ENCODE measurements at places on chromosomes 12 and 14. TPM values are rescaled to one million over a fixed set of nuclear protein-coding genes. Genes with fewer than 3 reads are reported as not detected.

GRCh38 chr14:23158779-23159178 is 24.7 kb downstream of the SLC7A8 start:
- no peak for DNase-seq
- no peaks in the 10 kb centered on the region for H3K27me3 ChIP-seq
- H3K4me1 ChIP-seq = no peaks in the 10 kb centered on the region
- H3K4me3 ChIP-seq = no peak overlapping the region
- H3K27ac ChIP-seq = no peak overlapping the region
- H3K36me3 ChIP-seq = no peaks in the 10 kb centered on the region

SERPINA1 gene
- total RNA-seq = 102 TPM

PTCSC3 gene
- not detected for total RNA-seq

BEST3 gene
- total RNA-seq = not detected

- no peaks in the 10 kb centered on the region for H3K36me3 ChIP-seq
- no peak overlapping the region for H3K4me3 ChIP-seq
- DNase-seq = no peak
- H3K4me1 ChIP-seq = no peaks in the 10 kb centered on the region
Observed at GRCh38 chr12:53870117-53870516, 68.5 kb upstream of the HOXC13 start.

DNA sequence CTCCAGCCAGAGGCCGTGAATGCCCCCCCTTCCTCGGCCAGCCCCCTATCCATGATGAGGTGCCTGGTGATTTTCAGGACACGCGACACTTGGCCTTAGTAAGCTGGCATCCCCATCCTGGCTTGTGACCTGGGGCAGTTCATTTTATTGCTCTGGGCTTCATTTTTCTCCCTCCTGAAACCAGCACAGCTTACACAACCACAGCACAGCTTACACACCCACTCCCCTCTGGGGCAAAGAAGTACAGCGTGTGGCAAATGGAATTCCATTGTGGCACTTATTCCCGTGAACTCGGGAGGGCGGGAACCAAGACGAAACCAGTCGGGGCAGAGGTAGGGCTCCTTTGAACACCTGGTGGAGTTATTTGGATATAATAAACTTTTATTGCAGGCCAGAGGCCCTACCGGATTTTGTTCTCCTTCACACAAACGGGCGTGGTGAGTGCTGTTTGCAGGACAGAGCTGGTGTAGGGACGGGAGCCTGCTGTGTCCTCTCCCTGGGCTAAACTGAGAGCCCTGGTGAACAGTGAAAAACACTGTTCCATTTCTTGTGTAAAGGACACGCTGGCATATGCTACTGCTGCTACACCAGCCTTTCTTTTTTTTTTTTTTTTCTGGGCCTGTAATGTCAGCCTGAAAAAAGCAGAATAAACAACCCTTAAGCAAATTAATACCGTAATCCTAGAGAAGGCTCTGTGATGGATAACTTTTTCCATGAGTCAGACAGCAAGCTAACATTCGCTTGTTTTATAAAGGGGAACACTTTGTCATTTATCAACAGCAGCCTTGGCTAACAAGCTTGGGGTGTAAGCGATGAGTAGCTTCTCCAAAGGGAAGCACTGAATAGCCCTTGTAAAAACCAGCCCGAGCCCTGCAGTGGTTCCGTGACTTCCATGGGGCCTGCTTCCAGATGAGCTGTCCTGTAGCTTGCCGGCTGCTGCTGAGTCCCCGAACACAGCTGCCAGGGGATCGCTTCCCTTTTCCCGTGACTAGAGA is 29.3 kb downstream of the CD9 start:
- H3K4me3 ChIP-seq = peak overlapping the region; percentile 2
- H3K27ac ChIP-seq = peak overlapping the region; percentile 85
- peak; percentile 79 for DNase-seq
- H3K27me3 ChIP-seq = no peaks in the 10 kb centered on the region

- no peaks in the 10 kb centered on the region for H3K27me3 ChIP-seq
- H3K36me3 ChIP-seq = no peaks in the 10 kb centered on the region
- no peak overlapping the region for H3K4me3 ChIP-seq
- no peak for DNase-seq
- H3K4me1 ChIP-seq = no peaks in the 10 kb centered on the region
Observed at GRCh38 chr12:59446116-59446515, 149.7 kb upstream of the SLC16A7 start.
